GM23338 (cell line): ENCODE measurements at places on chromosomes 5 and 9. TPM values are rescaled to one million over a fixed set of nuclear protein-coding genes. Genes with fewer than 3 reads are reported as not detected.

- DNase-seq, result no peak
These were observed 142.1 kb downstream of the HINT1 start for GRCh38 chr5:131022811-131023497.

DNA sequence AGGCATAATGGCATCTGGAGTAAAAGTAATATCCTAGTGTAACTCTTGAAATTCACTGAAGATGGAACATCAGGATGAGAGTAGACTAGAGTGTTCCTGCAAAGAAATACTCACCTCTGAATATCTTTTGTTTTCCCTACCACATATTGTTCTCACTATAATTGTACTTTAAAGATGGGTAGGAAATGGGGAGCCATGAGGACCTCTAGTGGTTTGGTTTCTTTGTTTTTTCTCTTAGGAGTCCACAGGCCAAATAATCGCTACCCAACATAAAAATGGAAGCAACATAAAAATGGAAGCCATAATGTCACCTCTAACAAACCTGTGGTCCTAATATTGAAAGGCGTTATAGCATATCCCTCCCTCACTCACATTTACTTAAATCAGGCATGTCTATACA lies 2375.8 kb downstream of the MAT2B start:
- peak; percentile 62 for DNase-seq

DNA sequence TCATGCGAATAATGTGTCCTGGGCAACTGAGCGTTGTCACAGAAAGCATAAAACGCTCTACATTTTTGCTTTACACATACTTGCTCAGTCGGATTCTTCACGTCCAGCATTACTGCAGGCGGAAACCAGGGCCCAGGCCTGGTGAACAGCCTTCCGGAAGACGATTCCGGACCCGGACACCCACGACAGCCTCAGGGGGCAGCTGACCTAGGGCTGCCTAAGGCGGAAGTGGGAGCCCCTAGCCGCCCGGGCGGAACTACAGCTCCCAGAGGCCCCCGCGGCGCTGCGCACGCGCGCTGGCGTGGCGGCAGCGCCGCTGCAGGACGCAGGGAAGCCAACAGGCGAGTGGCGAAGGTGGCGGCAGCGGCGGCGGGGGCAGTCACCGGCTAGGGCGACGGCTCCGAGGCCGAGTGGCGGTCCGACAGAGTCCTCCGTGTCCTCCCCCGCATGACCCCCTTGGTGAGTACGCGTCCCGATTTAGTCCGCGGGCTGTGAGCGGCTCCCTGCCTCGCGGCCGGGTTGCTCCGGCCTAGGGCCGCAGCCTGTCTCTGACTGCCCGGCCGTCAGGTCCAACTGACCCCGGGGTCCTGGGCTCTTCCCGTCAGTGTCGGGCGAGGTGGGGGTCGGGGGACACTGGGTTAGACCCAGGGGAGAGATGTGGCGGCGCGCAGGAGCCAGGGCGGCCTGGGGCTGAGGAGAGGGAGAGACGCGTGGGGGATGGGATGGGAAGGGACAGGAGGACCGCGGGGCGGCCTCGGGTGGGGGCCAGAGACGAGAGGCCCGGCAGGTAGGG lies at the start of gene GAPVD1:
TSS of gene GAPVD1 (plus strand) at position 326 of the 793 bp plus-strand sequence. CDS start 37,096 bp downstream, outside the sequence.
- peak; percentile 97 for DNase-seq

DNA sequence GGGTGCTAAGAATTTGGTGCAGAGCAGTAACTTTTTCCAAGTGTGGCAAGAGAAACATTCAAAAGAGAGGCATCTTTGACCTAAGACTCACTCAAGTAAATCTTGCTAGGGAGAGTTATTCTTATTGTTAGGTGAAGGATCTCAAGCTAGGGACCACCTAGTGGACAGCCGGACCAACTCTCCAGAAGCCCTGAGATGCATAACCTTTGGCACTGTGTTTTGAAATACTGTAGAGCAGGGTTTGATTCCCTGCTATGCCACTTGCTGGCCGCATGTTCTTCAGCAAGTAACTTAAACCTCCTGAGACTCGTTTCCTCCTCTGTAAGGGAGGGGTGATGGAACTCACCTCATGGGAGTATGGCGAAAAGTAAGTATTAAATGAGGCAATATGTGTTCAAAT lies 336.1 kb upstream of the ADAMTSL1 start:
- peak; percentile 36 for DNase-seq

DNA sequence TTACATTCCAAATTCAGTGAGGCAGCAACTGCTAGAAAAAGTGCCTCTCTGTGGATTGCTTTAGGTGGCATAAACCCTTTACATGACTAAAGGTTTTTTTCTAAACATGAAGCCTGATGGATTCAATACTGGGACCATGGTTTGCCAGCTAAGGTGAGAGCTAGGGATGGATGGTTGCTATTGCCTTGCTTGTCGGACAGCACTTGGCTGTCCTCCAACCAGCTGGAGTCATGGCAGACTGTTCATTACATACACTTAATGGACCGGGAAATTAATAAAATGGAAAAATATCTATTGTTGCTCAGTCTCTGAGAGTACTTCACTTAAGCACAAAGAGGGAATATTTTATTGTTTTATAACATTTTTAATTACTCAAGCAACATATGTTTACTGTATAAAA lies 116.9 kb upstream of the TRPC7 start:
- DNase-seq, result no peak

DNA sequence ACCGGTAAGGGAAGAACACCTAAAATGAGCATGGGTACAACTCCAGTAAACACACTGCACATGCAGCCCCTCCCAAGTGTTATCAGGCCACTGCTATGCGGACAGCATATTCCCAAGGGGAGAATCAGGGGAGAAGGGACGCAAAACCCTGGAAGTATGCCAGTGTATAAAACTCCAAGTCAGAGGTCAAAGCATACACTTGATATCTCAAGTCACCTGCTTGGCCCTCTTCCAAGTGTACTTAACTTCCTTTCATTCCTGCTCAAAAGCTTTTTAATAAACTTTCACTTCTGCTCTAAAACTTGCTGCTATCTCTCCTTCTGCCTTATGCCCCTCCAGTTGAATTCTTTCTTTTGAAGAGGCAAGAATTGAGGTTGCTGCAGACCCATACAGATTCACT lies 408.1 kb downstream of the HTR1A start:
- no peak for DNase-seq

GRCh38 chr5:1516615-1517601 lies 6.9 kb downstream of the LPCAT1 start:
- DNase-seq, result no peak

DNA sequence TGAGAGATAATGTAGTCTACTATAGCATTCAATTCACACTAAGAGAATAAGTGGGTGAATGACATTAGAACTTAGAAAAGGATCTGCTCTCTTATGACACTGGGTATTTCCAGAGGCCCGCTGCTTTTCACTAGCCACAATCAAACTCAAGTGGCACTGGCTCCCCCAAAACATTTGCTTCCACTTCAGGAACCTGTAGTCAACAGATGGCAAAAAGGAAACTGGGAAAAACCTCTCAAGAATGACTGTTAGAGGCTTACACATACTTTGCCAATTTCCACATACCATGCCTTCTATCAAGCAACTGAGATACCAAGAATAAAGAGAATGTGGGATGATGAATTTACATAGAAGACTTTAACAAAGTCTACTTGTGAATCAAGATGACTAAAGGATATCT lies 11.2 kb downstream of the POC5 start:
- no peak for DNase-seq

GRCh38 chr5:82320966-82321365 lies 42.8 kb upstream of the RPS23 start:
- DNase-seq, result no peak

The FBP2 gene
- total RNA-seq, result not detected in 2 replicates

The SEMA5A gene
- total RNA-seq, result 6.9 and 8.1 TPM in 2 replicates

DNA sequence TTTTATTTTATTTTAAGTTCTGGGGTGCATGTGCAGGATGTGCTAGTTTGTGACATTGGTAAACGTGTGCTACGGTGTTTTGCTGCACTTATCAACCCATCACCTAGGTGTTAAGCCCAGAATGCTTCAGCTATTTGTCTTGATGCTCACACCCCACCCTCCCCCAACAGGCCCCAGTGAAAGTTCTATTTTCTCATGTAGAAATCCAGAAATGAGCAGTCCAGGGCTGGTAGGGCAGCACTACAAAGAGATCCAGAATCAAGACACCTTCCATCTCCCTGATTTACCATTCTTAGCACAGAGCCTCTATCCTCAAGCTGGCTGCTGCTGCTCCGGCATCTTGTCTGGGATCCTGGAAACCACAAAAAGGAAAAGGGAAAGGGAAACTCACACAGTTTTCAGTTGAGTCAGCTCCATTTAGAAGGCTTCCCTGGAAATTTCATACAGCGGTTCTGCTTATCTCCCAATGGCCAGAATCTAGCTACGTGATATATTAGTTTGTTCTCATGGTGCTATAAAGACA lies 85.4 kb upstream of the SMARCA2 start:
- DNase-seq, result no peak

DNA sequence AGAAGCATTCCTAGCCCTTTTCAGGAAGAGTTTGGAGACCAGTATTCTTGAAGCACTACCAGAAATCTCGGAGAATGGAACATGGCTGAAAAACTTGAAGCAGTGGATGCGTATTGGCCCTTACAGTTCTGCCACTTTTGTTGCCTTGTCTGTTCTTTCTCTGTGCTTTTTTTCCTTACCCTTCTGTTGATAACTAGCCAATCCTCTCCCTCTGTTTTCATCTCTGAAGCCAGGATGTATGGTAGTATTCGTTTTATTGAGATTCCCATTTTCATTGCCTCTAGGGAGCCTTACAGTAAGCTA lies 564 bp upstream of the CCNH start:
- peak; percentile 15 for DNase-seq

GRCh38 chr5:119357808-119358529 lies 2.1 kb downstream of the TNFAIP8 start:
- DNase-seq, result no peak

DNA sequence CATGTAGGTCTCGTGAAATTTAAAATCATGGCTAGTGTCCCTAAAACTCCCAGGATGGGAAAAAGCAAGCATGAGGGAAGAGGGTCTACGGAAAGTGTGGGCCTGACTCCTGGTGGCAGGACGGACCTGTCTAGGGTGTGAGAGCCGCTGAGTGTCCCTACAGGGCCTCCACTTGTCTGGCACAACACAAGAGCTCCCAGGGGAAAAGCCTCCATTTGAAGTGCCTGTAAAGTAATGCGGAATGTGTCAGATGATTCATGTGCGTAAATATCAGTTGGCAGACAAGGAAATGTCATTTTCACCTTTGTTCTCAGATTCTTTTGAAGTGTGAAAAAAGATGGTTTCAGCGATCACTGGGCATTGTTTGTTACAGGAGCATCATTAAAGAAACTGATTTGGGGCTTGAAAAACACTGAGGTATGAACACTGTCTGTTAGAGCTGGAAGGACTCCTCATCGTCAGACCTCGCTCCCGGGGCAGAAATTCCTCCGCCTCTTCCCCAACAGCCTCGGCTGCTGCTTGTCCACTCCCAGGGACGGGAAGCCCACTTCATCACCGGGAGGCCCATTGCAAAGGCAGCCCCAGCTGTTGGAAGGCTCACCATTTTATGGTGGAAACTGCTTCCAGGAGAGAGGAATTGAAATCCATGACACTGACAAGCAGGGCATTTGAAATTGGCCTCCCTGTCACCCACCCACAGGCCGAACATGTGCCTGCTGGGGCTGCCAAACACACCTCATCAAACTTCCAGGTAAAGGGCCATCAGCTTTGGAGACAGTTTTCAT lies 240.8 kb downstream of the FSTL4 start:
- no peak for DNase-seq

DNA sequence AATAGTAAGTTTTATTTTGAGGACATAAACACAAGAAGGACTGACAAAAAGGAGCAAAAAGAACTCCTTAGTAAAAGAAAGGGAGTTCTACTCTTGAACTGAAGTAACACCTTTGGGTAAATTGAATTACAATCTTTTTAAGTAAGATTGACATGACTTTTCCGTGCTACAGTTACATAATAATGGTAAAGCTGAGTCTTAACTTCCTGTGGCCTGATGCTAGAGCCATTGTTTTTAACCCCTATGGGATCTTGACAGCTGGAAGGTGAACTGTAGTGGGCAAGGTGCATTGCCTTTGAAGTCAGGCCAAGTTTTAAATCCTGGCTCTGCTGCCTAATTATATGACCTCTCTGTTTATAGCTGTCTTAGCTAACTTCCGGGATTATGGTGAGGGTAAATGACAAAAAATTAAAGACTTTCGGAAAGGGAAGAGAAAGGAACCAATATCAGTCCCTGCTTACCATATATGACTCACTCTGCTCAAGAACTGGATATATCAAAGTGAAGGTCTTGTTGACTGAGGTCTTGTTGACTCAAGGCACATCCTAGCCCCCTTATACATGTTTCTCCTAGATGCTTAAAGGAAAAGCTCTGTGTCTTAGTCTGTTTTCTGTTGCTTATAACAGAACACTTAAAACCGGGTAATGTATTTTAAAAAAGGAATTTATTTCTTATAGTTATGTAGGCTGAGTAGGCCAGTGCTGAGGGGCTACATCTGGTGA lies 6.8 kb downstream of the HSD17B4 start:
- DNase-seq, result peak; percentile 75

The SPATA31E1 gene
- total RNA-seq, result not detected in 2 replicates

- DNase-seq, result peak; percentile 2
These were observed 26.5 kb downstream of the AQP7 start for GRCh38 chr9:33375841-33376321.
